Astrocyte of the spinal cord (primary cell): ENCODE measurements at places on chromosomes 1 and 21.

DNA sequence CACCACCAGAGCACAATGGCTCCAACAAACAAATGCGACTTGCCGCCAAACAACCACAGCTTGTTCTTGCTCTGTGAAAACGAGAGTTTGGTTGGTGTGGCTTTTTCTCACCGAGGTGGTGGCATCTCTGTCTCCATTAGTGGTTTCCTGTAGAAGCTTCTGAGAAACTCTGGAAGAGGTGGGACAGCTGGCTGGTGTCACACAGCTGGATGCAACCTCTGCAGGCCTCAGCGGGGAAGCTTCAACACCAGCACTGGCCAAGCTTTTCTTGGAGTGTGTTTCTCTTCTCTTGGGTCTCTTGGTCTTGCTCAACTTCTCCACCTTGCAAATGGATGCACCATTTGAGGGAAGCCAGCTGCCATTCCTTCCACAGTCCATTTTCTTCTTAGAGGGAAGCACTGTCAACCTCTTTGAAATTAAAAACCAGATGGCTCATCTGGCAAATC lies 124.8 kb downstream of the KCNN3 start:
- no peak for DNase-seq

- peak; percentile 85 for DNase-seq
Measured at GRCh38 chr1:240194120-240194519, 102.4 kb downstream of the FMN2 start.

DNA sequence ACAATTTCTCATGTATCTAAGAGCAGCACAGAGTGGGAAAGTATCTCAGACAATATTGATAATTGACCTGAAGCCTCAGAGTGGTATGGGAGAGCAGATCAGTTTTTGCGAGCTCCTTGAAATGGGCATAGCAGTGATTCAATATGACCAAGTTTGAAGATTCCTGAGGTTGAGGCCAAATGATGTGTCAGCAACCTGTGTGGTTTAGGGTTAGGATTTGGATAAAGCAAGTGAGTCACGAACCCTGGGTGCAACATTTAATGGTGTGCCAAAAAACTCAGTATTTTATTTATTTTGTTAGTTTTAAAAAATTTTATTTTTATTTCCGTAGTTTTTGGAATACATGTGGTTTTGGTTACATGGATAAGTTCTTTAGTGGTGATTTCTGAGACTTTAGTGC lies 92.5 kb upstream of the C21orf91 start:
- DNase-seq: peak; percentile 85

- DNase-seq: no peak
Measured at GRCh38 chr1:152343006-152343405, 16.8 kb downstream of the FLG2 start.

DNA sequence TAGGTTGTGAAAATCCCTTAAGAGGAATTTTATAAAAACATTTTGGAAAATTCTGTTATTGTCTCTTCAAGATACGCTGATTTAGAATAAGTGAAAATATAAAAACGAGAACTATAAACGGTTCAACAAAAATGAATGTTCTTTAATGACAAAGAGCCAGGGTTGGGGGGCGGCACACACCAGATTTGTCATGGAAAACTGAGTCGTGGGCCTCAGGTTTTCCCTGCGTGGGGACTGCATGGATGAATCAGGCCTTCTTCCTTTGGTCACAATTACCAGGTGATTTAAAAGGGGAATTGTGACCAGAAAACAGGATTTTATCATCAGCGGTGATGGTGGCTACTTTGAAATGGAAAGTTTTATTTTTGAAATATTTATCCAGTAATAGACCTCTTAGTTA lies 8.6 kb downstream of the LHX4 start:
- DNase-seq: no peak

DNA sequence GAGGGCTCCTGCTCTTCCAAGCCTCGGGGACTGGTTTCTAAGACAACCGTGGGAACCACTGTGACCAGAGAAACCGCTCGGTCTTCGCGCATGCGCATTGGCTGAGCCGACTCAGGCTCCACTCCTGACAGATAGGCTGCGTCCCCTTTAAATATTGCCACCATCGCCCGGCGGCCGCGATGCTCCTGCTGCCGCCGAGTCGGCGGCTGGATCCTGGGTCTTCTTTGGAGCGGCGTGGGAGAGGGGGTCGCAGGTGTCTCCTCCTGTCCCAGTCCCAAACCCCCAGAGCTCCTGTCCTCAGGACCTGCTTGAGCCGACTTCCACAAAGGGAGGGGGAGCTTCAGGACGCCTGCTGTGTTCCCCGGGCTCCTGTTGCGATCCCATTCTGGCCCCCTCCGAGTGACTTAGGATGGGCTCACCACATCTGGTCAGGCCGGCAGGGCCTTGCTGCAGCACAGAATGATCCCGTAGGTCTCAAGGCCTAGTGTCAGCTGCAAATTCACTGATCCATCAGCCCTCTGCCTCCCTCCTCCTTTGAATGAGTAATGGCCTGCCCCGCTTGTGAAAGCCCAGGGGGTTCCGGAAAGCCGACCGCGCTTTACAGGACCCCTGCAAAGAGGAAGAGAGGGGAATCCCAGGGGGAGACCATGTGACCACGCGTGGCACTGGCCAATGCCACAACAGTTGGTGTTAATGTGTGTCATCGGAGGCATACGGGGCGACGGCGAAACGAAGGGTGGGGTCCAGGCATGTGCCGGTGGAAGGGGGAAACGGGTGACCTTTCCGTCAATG lies 683.2 kb upstream of the TPTE start:
- DNase-seq: no peak

DNA sequence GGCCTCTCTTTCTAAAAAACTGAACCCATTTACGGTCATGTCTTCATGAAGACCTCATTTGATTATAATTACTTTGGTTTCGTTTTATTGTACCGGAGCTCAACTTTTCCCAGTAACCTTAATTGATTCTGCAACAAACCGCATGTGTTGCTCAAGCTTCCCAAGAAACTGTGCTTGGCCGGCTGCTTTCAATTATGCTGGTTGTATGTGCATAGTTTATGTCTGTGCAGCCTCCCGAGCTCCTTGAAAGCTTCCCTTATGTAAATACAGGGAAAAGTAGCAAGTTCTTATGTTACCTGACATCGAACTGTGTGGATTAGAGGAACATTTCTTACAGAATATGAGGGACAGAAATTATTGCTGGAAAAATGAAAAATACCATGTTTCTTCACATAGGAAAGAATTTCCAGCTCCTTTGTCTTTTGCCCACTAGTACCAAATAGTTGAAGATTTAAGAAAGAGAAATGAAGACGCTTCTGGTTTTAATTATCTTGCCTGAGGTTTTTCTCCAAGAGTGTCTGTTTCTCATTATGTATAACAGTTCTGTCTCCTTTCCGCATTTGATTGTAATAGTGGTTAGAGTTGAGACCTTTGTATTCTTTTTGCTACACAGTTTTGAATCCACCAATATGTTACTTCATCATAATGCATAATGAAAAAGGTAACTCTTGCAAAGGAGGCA lies 2.1 kb downstream of the VCAM1 start:
- peak; percentile 87 for DNase-seq

- DNase-seq: no peak
Measured at GRCh38 chr21:23822760-23823159, 1784.5 kb downstream of the MRPL39 start.

DNA sequence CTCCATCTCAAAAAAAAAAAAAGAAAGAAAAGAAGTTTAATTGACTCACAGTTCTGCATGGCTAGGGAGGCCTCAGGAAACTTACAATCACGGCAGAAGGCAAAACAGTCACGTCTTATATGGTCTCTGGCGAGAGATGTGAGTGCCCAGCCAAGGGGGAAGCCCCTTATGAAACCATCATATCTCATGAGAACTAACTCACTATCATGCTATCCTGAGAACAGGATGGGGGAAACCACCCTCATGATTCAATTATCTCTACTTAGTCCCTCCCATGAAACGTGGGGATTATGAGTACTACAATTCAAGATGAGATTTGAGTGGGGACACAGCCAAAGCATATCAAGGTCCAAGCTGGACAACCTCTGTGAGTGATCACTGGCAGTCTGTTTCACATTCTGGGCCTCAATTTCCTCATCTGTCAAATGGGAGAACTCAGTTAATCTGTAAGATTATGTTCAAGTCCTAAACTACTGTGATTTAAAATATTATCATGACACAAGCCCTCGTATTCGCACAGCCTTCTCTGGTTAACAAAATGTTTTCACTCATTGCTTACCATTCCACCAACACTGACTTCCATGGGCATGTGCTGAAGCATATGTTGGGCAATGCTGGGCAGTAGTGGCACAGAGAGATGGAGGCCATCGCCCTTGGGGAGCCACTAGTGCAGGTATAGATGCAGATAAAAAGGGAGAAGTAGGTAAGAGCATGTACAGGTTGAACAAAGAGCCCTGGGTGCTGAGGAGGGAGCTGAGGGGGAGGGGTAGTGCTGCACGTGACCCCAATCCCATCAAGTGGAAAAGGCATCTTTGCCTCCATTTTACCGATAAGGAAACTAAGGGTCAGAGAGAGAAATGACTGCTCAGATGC lies 46.2 kb upstream of the SLC2A1 start:
- no peak for DNase-seq

DNA sequence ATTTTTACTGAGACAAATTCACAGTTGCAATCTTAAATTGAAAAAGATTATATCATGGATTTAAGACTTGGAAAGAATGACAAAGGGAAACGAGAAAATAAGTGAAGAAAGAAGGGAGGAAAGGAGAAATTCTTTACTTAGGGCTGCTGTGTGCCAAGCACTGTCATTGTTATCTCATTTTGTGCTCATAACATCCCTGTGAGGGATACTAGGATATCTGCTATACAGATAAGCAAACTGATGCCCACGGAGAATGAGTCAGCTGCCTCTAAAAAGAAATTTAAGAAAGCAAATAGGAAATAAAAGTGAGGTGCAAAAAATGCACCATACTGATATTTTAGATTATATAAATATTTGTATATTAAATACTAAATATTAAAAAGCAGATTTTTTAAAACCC lies 183.6 kb upstream of the NR5A2 start:
- no peak for DNase-seq

DNA sequence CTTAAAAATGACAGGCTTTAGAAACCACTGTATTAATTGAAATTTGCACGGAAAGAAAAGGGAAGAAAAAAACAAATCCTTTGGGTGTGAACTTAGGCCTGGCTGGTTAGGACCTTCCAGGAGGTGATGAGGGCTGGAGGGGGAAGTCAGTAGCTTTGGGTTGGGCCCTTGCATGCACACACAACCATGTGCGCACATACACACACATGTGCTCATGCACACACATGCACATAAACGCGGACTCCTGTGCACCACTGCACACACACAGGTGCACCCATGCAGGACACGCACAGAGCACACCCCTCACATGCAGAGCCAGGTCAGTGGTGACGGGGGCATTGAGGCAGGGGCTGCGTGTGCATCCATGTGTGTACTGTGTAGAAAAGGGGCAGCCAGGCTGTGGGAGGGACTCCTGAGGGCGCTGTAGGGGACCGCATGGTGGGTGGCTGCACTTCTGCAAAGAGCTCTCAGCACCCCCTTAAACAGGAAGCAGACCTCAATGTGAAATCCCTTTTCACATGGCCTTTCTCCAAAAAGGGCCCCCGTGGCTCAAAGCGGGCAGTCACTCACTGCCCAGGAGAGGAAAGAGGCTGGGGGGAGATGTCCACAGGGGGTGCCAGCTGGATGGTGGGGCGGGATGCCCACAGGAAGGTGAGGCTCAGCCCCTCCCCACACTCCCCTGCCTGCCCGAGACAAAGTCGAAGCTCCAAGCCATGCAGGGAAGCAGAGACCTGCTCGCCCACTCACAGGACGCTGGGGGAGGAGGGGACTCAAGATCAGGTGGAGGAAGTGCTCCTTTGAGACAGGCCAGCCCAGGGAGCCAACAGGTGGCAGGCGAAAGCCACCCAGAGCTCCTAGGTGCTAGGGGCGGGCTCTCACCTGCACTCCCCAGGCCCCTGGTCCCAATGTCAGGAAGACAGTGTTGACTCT lies 95.2 kb downstream of the ITPKB start:
- no peak for DNase-seq

DNA sequence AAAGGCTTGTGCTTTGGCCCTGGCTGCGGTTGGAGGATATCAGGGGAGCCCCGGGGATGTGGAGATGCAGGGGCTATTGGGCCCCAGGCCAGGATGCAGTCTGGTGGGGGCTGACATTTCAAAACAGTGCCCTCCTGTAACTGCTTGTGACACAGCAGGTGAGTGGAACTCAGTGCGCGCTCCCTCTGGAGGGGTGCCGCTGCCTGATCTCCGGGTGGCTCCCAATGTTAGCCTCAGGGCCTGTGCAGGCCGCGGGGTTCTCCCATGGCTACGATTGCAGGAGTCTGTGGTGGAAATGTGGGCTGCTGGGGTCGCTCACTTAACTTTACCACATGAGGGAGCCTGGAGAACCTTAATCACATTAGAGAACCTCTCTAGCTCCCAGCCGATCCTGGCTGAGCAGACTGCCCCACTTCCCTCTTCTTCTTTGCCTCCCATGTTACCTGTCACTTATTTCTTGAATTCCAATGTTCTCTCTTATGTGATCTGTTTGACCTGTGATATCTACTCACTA lies 163.2 kb downstream of the FMN2 start:
- DNase-seq: no peak

DNA sequence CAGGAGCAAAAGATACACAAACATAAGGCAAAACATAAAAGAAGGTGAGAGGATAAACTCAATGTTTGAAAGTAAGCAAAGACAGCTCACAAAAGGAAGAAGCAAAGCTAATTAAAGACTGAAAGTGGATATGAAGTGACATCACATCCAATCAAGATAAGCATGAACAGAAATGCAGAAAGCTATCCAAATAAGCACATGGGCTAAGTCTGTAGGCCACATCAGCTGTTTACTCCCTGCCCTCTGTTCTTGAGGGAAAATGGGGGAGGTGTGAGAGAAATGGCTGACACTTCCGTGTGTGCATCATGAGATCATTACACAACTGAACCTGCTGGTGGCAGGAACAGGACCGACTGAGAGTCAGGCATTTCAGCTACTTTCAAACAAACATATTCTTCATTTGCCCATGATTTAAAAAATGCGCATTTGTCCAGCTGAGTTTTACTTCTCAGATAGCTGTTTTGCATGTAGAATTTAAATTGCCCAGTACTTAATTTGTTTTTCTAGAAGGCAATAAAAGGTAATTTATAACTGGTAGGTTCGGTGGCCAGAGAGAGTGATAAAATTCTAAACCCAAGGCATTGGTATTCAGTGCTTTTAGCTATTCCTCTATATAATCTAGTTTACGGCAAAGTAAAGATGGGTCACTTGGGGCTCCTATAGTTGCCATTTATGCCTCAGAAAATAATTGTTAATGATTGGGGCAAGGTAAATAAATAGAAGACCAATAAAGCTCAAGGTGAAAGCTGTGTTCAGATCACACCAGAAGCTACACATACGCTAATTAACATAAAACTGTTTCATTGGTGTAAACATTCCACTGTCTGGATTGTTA lies 27.2 kb upstream of the MAN1A2 start:
- no peak for DNase-seq
